Renal pelvis (tissue), 12 donors: ENCODE measurements at places on chromosomes 11 and 22. TPM values are rescaled to one million over a fixed set of nuclear protein-coding genes. Genes with fewer than 3 reads are reported as not detected.

The SRSF8 gene
- polyA plus RNA-seq, result 55.3 TPM

The KCNK4 gene
- 0.06 TPM for polyA plus RNA-seq

The GALNT18 gene
- polyA plus RNA-seq, result 25.4 TPM

The TTLL12 gene
- 26.1 TPM for polyA plus RNA-seq

The MCAM gene
- 55.0 TPM for polyA plus RNA-seq

The HEPHL1 gene
- 0.09 TPM for polyA plus RNA-seq

The LARGE1 gene
- polyA plus RNA-seq, result 31.2 TPM

The P4HA3 gene
- polyA plus RNA-seq, result 0.56 TPM

The WBP2NL gene
- 7.7 TPM for polyA plus RNA-seq

The RCOR2 gene
- polyA plus RNA-seq, result 16.8 TPM

The AGBL2 gene
- polyA plus RNA-seq, result 16.2 TPM

The DUSP8 gene
- 3.0 TPM for polyA plus RNA-seq

The PANX3 gene
- polyA plus RNA-seq, result not detected

The MPPED2 gene
- 14.3 TPM for polyA plus RNA-seq

The TMPRSS5 gene
- polyA plus RNA-seq, result 2.2 TPM

The UPK3A gene
- polyA plus RNA-seq, result 2.4 TPM

The HBG1 gene
- polyA plus RNA-seq, result 482 TPM

The MS4A6A gene
- 17.4 TPM for polyA plus RNA-seq

The NF2 gene
- 25.9 TPM for polyA plus RNA-seq

The KIF18A gene
- 10.3 TPM for polyA plus RNA-seq

The GAS2L1 gene
- polyA plus RNA-seq, result 8.6 TPM

The PATE2 gene
- not detected for polyA plus RNA-seq

The JOSD1 gene
- polyA plus RNA-seq, result 39.4 TPM

The KDM4E gene
- polyA plus RNA-seq, result 0.39 TPM

The CABP4 gene
- 0.64 TPM for polyA plus RNA-seq

The XRCC6 gene
- 361 TPM for polyA plus RNA-seq

The CCDC73 gene
- 0.30 TPM for polyA plus RNA-seq

The SCUBE2 gene
- 7.5 TPM for polyA plus RNA-seq

The OR52E8 gene
- polyA plus RNA-seq, result not detected

The DCHS1 gene
- 30.7 TPM for polyA plus RNA-seq

The OR5A1 gene
- polyA plus RNA-seq, result not detected

The LMNTD2 gene
- 4.2 TPM for polyA plus RNA-seq

The APOA1 gene
- 76.0 TPM for polyA plus RNA-seq

The CARD10 gene
- 29.4 TPM for polyA plus RNA-seq

The GGTLC3 gene
- not detected for polyA plus RNA-seq

The NTM gene
- polyA plus RNA-seq, result 44.8 TPM

The CCDC89 gene
- polyA plus RNA-seq, result 3.0 TPM

The MMP8 gene
- polyA plus RNA-seq, result not detected

The IL10RA gene
- 2.0 TPM for polyA plus RNA-seq

The CDC42EP2 gene
- polyA plus RNA-seq, result 18.6 TPM

The RIBC2 gene
- 8.8 TPM for polyA plus RNA-seq

The CASP1 gene
- polyA plus RNA-seq, result 4.9 TPM
